ENCODE measurements at places on chromosomes 3 and 15.

DNA sequence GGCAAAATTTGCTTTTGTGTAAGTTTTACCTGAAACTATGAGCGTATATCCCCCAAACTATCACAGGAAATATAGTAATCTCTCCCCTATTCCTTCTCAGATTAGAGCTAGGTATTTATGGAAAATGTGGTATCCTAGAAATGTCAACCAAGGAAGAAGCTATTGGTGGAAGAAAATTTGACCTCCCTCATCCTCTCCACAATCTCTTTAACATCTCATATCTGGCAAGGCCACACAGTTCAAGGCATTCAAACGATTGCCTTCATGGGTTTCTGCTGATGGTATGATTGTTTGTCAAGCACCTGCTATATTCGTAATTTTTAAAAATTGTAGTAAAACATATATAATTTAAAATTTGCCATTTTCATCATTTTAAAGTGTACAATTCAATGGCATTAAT lies 27.5 kb upstream of the DRD3 start:
- DNase-seq: no peak

- DNase-seq: no peak
These were observed 104.5 kb downstream of the RPLP1 start for GRCh38 chr15:69557020-69557706.

DNA sequence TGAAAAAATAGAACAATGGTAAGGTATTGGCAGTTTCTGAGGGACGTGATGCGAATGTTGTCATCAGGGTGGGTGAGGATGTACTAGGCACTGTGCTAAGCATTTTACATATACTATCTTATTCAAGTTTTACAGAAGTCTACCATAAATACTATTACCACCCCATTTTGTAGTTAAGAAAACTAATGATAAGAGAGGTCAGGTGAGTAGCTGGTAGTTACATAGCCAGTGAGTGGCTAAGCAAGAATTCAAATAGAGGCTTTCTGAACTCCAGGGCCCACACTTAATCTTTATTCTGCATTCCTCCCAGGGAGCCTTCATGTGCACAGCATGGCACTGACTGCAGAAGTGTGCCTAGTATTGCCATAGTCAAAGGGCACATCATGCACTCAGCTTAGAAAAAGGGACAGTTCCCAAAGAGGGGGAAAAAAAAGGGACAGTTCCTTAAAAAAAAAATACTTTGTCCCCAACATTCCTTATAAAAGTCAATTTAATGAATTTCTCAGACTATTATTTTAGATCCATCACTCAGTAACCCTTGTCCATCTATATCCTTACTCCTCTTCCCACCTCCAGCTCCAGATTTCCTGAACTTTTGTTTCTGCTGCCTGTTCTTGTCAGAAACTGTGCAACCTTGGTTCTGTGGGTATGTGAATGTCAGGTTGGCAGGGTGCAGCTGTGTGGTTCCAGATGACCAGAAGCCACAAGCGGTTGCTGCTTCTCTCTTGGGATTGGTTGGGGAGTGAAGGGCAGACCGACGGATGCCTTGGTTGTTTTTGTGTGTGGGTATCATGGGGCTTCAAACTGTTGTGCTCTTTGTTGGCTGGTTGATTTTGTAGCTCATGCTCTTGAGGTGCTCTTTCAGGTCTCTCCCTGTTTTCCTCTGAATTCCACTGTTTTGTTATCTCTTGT lies 8.3 kb downstream of the MAPKBP1 start:
- no peak for DNase-seq

DNA sequence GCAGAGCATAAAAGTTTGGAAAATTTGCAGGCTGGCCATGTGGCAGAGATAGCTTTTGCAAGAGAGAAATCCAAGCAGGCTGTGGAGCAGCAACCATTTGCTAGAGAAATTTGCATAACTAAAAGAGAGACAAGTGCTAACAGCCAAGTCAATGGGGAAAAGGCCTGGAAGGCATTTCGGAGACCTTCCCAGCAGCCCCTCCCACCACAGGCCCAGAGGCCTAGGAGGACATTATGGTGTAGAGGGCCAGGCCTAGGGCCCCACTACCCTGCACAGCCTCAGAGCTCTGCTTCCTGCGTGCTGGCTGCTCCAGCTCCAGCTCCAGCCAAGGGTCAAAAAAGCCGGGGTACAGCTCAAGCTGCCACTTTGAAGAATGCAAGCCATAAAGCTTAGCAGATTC lies 82.7 kb downstream of the MYO5A start:
- no peak for DNase-seq

- DNase-seq: no peak
These were observed 2.9 kb downstream of the USP50 start for GRCh38 chr15:50543556-50543955.

DNA sequence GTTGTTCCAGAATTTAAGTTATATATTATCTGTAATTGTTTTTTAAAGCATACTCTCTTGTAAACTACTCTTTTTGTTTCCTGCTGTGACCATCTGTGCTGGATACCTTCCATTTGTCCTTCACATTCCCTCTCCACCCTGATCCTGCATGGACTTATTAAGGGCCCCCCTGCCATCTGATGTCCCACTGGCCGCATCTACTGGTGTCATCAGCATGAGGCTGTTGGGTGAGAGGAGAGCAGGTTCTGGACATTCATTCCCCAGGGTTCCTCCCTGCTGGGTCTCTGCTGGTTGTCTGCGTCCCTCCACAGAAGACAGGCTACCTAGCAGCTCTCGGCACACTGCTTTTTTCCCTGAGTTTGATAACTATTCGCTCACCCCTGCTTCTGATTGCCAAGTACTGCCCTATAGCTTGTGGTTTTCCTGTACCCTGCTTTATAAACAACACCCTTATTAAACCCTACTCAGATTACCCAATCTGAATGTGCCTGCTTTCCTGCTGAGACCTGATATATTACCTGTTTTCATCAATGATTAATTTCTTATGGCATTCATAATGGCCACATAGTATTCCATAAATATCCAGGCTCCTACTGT lies 7.7 kb downstream of the CMTM8 start:
- no peak for DNase-seq

DNA sequence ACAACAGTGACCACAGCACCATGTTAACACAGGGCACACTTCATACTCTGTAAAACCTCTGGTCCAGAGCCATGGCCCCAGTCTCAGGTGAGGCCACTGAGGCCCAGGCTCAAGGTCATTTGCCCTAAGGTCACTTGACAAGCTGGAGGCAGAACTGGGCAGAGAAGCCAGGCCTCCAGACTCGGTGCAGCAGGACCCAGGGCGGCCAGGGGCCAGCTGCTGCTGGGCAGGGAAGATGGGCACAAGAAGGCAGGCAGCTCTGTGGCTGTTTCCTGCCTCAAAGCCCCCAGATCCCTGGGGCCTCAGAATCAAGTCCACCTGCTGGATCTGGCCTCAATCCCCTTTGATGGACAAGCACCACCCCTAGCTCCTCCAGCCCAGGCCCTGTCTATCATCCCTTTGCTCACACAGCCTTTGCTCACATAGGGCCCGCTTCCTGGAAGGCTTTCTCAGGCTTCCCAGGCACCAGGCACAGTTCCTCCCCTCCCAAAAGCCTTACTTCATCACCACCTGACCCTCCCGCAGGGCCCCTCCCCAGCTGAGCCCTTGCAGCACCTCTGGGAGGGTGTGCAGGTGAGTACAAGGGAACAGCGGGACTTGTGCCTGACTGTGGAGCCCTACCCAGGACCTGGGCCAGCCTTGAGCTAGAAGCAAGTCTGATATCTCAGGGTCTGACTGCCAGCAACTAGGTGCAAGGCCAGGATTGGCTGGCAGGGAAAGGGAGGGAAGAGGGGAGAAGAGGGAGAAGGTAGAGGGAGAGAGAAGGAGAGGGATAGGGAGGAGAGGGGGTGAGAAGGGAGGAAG lies 38.0 kb upstream of the LINGO1 start:
- no peak for DNase-seq

DNA sequence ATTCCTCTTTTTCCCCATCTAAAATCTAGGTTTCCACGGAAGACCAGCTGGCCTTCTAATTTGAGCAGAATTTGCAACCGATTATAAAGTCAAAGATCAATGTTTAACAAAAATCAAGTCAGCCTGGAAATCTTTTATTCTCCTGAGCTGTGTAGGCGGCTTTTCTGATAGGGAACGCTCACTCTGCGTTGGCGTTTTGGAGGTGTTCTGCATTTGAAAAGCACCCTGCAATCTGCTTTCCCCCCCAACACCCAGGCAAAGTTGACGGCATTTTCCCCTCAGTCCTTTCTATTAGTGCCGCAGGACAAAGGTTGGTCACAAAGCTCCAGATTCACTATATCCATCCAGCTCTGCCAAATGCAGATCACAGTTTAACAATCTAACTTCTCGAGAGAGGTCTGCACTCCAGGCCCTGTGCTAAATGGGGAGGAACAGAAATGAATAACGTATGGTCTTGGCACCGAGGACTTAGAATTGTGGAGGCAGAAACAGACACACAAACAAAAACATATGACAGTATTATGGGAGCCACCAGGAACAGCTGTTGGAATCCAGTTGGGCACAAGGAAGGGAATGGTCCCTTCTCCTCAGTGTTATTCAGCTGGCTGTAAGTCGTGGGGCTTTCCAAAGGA lies 50.4 kb upstream of the LARS2 start:
- DNase-seq: no peak

- no peak for DNase-seq
These were observed 26.5 kb downstream of the KLF13 start for GRCh38 chr15:31352911-31353811.

- DNase-seq: no peak
These were observed 4.6 kb upstream of the SKIL start for GRCh38 chr3:170352936-170353335.

DNA sequence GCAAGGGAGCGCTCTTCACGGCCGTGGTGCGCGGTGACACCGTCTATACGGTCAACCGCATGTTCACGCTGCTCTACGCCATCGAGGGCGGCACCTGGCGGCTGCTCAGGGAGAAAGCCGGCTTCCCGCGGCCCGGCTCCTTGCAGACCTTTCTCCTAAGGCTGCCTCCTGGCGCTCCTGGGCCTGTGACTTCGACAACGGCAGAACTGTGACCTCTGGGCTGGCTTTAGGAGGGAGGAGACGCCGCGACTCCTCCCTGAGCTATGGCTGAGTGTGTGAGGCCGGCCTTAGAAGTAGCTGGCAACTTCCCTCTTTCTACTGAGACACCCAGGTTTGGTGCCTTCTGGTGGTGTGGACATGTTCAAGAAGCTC lies 1.4 kb downstream of the KBTBD13 start:
- no peak for DNase-seq

DNA sequence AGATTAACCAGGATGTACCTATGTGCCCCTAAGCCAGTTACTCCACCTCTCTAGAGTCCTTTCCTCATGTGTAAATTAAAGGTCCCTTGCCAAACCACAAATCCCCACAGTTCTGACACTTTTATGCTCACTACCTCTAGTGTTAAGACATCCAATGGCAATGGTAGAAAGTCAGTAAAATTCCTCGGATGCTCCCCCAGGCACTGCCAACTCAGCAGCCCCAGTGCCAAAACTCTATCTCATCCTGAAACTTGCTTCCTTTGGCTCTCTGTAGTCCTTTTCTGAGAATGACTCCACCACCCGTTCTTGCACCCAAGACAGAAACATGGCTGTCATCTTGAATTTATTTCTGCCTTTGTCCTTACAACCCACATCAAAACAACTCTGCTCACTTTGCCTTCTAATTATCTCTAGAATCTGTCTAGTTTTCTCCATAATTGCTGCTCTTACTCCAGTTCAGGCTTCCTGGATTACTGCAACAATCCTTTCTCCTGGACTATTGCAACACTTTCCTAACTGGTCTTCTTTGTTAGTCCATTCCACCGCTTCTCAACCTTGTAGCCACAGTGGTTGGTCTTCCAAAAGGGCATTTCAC lies 41.6 kb downstream of the MB21D2 start:
- no peak for DNase-seq

- no peak for DNase-seq
These were observed 15.5 kb upstream of the ANXA2 start for GRCh38 chr15:60413231-60413824.

- DNase-seq: no peak
These were observed 15.3 kb upstream of the EBLN2 start for GRCh38 chr3:73046195-73046594.

DNA sequence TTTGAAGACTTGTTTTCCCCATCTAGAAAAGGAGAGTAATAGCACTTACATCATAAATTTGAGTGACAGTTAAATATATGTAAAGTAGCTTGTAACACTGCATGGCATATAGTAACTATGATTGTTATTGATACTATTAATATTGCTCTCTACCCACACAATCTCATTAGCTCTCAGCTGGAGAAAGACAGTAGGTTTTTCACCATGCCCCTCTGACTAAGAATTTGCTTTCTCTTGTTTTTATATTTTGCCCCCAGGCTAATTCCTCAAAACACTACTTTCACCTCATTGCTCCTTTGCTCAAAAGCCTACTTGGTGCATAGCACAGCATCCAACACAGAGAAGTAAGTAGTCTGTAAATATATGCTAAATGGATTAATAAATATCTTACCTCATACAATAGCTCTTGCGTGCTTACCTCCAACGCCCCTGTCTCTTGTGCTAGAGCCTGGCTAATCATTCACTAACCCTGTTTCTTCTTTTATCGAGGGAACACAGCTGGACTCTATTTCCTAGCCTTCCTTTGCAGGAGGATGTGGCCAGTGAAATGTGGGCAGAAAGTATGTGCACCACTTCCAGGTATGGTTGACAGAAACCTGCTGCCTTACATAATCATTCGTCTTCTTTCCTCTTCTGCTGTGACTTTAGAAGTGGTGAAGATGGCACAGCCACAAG lies 190.0 kb downstream of the PLCH1 start:
- DNase-seq: no peak

- no peak for DNase-seq
These were observed 21.7 kb downstream of the MED12L start for GRCh38 chr3:151107177-151107576.

- DNase-seq: no peak
These were observed 6.7 kb upstream of the ZBED2 start for GRCh38 chr3:111601810-111602209.

- no peak for DNase-seq
These were observed 15.0 kb upstream of the MINDY4B start for GRCh38 chr3:150920236-150920635.

- peak; percentile 81 for DNase-seq
These were observed 281.7 kb downstream of the XXYLT1 start for GRCh38 chr3:194989241-194989640.

DNA sequence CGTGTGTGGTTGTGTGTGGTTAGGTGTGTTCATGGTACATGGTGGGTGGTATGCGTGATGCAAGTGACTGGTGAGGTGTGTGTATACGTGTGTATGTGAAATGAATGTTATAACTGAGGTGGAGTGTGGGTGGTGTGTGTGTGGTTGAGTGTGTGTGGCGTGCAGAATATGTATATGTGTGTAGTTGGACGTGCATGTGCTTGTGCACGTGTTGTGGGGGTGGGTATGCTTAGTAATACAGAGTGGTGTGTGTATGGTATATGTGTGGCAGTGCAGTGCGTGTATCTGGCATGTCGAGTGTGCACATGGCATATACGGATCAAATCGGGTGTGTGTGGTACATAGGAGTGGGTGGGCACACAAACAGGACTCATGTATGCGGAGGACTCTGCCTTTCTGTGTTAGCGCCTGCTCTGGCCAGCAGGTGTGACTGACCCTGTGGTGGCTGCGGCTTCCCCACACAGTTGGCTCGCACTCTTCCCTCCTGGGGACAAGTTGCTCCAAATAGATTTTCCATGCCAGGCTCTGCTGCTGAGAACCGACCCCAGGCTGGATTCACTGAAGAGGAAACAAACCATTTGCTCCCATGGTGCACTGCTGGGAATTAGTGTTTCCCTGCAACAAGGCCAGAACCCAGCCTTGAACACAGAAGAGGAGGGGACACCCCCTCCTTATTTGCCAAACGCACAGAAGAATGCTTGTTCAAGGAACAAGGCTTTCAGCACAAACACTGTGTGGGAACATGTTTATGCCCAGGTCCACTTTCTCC lies 1.2 kb upstream of the C3orf70 start:
- DNase-seq: no peak

All from vagina (tissue), 2 donors.